ENCODE measurements at places on chromosomes 12 and 14.
A peak's percentile ranks its signal among the peaks of the same experiment; 100 is the strongest.

DNA sequence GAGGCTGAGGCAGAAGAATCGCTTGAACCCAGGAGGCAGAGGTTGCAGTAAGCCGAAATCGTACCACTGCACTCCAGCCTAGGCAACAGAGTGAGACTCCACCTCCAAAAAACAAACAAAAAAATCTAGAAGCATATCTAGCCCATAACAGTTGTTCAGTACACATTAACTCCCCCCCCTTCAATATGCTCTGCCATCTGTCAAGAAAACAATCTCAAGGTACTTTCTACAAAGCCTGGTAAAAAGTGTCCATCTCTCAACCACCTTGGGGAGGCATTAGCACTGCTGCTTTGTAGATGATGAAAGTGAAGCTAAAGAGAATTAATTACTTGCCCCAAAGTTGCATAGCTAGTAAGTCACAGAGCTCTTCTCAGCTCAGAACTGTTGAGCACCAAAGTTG lies 24.9 kb downstream of the LGALS3 start:
- no peak for DNase-seq

- peak; percentile 18 for DNase-seq
These were observed 44.3 kb downstream of the TMTC2 start for GRCh38 chr12:82730953-82731459.

GRCh38 chr12:118371321-118372282 lies 1.1 kb downstream of the TAOK3 start:
- peak; percentile 48 for DNase-seq

DNA sequence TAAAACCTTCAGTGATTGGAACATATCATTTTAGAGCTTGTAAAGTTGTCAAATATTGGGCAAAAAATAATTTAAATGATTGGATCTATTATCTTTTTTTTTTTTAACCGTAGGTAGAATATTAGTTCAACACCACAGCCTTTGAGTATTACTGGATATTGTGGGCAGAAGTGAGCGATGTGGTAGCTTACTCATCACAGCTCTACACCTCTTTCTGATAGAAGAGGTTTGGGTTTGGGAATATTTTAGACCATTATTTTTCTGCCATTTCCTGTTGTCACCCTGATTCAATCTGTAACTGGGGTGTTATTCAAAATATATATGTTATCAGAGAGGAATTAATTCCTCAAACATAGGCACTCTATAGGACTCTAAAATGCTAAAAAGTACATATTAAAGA lies 34.8 kb upstream of the SLC38A2 start:
- DNase-seq = no peak

- DNase-seq = no peak
These were observed 269.4 kb downstream of the RGS6 start for GRCh38 chr14:72201645-72202044.
